ENCODE measurements at places on chromosomes 3 and 15.

DNA sequence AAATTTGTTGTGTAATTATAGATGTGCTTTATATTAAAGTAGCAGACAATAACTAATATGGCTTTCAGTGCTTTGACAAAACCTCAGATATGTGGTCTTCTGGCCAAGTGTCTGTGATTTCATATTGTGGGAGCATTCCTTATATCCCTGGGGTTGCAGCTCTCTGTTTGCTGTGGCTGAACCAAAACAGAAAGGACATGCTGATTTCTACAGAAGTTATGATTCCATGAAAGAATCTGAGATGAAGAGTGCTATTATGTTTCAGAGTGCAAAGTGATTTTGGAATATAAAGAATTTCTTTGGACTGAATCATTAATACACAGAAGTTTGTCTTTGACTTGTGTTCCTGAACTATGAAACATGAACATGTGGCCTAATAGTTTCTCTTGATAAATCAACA is 36.5 kb downstream of the CDV3 start:
- no peak for DNase-seq

GRCh38 chr3:25281041-25281731 is 146.9 kb upstream of the RARB start:
- DNase-seq: no peak

GRCh38 chr3:34185301-34185700 is 386.9 kb downstream of the PDCD6IP start:
- no peak for DNase-seq

- DNase-seq: no peak
Measured at GRCh38 chr3:185823078-185824044, 1.5 kb downstream of the IGF2BP2 start.

DNA sequence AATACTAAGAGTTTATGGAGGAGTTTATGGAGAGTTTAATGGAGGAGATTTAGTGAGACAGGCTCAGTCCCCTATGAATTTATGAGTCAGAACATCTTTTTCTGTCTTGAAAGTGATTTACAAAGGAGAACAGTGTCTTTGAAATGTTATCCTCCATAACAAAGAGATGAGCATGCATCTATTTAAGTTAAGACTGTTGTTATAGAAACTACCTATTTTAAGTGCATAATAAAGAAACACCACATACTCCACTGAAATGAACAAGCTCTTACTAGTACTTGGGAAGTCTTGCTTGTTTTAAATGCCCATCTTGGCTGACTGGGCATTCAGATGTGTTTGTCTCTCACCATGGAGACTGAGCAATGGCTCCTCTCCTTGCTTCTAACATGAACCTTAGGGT is 118.7 kb upstream of the ACP3 start:
- no peak for DNase-seq

- no peak for DNase-seq
Measured at GRCh38 chr15:70672081-70672480, 91.3 kb downstream of the UACA start.

- no peak for DNase-seq
Measured at GRCh38 chr3:138786788-138787271, 47.9 kb downstream of the PIK3CB start.

- no peak for DNase-seq
Measured at GRCh38 chr3:39814007-39814406, 4.6 kb downstream of the MYRIP start.

GRCh38 chr15:37289109-37289765 is 188.9 kb upstream of the MEIS2 start:
- no peak for DNase-seq

DNA sequence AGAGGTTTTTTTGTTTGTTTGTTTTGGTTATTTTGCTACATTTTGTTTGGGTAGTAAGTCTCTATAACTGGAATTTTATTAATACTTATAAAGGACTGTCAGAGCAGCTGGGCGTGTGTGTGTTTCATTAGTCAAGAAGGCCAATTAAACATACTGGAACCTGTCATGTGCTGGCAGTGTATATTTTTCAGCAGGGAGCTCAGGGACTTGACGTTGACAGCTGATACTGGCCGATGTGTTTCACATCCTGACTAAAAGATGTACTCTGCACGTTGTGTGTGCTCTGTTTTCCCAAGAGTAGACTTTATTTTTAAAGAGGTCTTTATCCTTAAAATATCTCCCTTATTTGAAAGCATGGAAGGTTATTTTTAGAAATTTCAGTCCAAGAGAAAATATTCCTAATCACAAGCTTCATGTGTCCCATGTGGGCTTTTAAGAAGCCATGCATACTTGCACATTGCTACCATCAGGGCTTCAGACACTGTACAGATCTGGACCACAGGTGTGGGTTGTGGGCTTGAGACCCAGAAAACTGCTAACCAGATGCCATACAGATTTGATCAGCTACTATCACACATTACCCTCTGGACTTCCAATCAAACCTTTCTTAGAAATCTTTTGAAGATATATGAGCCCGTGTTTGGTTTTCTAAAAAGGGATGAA is 135.9 kb downstream of the FEZF2 start:
- DNase-seq: no peak

DNA sequence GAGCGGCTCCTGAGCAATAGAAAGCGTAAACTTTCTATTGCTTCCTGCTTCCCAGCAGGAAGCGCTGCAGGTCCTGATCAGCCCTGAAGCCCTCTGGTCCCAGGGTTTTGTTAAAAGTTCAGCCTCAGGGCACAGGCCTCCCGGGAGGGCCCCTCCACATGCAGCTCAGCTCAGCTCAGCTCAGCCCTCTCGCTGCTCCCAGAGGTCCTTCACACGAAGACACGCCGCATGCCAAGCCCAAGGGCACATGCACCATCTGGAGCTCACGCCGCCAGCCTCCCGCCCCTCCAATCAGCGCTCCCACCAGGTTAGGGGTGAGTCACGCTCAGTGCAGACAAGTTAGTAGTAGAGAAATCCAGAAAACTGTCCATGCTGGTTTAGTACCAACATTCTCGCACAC is 12.7 kb downstream of the TKT start:
- no peak for DNase-seq

- no peak for DNase-seq
Measured at GRCh38 chr3:138220242-138220641, 33.1 kb downstream of the ARMC8 start.

DNA sequence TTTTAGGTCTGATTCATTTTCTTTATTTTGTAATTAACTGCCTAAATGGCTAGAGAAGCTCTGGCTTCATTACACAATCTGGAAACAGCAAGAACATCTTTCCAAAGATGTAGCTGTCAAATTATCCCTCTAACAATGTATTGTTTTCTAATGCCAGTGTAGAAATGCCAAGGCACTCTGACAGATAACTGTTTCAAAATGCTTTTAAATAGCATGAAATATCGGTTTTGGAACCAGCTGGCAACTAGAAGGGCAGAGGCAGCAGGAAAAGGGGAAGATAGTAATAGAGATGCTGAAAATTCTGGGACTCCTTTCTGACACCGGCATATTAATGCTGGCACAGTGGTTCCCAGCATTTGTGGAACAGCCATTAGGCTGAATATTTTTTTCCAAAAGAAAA is 26.1 kb downstream of the MORC1 start:
- DNase-seq: no peak

- no peak for DNase-seq
Measured at GRCh38 chr3:65314269-65314668, 626.5 kb upstream of the ADAMTS9 start.

DNA sequence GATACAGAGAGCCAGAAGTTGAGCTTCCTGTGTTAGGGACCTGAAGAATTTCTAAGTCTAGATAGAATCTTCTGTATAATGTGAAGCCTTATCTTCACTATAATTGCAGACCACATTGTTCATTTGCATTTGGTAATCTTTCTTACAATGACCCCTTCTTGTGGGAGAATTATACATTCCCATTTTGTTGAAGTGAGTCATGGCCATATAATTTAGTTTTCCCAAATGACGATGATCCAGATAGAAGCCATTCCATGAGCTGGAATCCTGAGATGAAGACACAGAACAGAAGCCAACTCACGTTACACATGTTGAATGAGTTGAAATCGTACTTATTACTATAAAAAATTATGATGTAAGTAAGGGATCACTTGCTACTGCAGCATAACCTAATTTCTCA is 187.8 kb downstream of the TUSC7 start:
- DNase-seq: no peak

GRCh38 chr3:159911664-159912037 is 77.0 kb upstream of the IL12A start:
- DNase-seq: no peak

GRCh38 chr15:78944669-78945407 is at the start of gene CTSH:
Gene CTSH (minus strand): TSS chr15:78945046. CDS start chr15:78944981, 65 bp downstream.
- DNase-seq: peak; percentile 39

Measured in hypothalamus (tissue), 51 donors.